ENCODE measurements at places on chromosomes 11 and 22. TPM values are rescaled to one million over a fixed set of nuclear protein-coding genes. Genes with fewer than 3 reads are reported as not detected.

GRCh38 chr11:115521825-115522224 is 17.6 kb upstream of the CADM1 start:
- no peak for DNase-seq

OR52K1 gene
- not detected for total RNA-seq

DNA sequence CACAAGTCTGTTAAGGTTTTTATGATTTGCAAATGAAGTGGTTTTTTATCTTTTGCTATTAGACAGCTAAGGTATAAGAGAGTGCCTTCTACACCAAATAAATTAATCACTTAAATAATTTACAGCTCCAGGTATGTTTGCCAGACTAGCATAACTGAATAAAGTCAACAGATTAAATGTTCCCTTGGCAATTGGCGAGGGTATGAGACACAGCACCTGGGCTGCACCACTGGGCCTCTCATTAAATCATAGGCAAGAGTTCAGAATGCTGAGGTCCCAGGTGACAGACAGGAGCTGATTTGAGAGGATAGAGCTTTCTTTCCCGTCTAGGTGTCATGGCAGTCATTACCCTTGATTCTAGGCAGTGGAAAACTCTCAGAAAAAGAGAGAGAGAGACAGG is 62.6 kb upstream of the WT1 start:
- DNase-seq, result no peak

DNA sequence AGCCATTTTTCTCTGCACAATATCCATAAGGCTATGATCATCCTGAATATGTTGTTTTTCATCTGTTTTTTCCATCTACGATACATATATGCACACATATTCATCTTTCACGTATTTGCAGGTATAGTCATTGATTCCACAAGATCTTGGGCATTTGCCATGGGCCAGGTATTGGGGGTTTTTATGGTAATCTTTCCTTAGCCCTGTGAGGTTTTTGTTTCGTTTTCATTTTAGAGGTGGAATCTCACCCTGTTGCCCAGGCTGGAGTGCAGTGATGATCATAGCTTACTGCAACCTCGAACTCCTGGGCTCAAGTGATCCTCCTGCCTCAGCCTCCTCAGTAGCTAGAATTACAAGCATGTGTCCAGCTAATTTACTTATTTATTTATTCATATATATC is 20.0 kb downstream of the CD6 start:
- DNase-seq, result no peak

- DNase-seq, result no peak
Measured at GRCh38 chr22:21996175-21996720, 13.7 kb upstream of the TOP3B start.

- DNase-seq, result no peak
Measured at GRCh38 chr11:108226036-108226435, 3.2 kb downstream of the ATM start.

DNA sequence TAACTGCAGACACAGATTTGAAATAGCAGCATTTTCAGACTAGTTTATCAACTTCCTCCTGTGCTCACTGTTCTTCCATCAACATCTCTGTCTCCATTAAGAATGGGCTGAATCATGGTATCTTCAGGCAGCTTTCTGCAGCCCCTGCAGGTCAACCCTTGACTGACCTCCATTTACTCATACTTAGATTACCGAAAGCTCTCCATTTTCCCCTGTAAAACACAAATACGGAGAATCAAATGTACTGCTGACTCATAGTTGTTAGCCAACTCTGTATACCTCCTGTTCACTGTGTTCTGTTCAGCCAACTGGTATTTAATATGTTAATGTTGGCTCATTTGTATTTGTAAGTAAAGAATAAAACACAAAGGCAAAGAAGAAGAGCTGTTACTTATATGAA is 364.0 kb downstream of the CASP12 start:
- DNase-seq, result peak; percentile 65

TESMIN gene
- 3.6 TPM for total RNA-seq

DNA sequence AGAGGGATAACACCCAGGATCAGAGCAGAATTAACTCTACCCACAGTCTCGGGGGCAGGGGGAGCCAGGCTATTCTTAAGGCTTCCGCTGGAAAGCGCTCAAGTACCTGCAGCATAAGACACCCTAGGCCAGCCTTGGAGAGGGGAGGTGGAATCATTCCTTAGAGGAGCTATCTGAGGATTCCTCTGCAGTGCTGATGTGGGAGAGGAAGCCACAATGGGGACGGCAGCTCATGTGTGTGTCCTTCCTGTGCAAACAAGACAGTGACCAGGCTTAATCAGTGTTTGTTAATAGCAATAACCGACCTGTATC is 382.2 kb upstream of the CADM1 start:
- DNase-seq, result no peak

GRCh38 chr11:11519184-11519583 is 102.6 kb downstream of the GALNT18 start:
- no peak for DNase-seq

DNA sequence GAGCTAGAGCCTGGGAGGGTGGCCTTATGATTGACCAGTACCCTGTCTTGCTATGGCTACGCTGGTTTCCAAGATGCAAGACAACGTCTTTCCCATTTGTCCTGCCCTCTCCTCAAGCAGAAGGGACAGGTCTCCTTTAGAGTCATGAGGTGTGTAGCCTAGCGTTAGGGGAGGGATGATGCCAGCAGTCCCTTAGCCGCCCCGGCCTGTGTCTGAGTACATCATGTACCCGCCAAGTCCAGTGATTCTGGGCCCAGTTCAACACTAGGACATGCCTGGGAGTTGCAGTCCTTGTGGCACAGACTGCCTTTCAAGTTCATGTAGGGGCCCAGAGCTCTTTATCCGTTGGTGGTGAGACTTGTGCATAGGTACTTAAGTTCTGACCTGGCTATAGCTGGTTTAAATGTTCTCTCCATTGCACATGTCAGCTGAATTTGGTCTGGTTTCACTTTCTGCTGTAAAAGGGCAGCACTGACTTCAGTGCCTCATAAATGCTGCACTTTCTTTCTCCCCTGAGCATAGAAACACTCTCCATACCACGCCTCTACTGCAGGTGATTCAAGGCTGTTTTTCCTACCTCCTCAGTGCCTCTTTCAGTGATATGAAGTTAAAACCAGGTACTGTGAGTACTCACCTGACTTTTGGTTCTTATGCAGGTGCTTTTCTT is 151.1 kb downstream of the METTL15 start:
- no peak for DNase-seq

MISFA gene
- 0.73 TPM for total RNA-seq

PHOX2A gene
- total RNA-seq, result not detected

DNA sequence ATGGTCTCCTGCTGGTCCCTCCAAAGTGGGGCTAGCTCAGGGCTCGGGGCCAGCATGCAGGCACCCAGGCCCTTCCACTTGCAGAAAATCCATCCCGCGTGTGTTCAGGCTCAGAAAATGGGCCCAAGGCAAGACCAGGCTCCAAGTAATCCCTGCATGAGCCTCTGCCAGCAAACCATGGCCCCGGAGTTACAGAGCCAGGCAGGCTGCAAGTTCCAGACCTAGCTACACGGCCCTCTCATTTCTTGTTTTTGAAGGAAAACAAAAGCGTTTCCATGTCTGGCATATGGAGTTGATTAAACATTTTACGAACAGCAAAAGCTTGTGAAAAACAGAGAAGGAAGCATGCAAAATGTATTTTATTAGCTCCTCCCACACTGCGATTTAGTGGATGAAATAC is 29.7 kb downstream of the KIAA0930 start:
- DNase-seq, result no peak

JHY gene
- total RNA-seq, result 2.1 TPM

ARSA gene
- 11.3 TPM for total RNA-seq

NRIP3 gene
- 52.6 TPM for total RNA-seq

GRCh38 chr11:78220218-78221157 is 31.8 kb downstream of the USP35 start:
- DNase-seq, result no peak

MS4A2 gene
- total RNA-seq, result not detected

DNA sequence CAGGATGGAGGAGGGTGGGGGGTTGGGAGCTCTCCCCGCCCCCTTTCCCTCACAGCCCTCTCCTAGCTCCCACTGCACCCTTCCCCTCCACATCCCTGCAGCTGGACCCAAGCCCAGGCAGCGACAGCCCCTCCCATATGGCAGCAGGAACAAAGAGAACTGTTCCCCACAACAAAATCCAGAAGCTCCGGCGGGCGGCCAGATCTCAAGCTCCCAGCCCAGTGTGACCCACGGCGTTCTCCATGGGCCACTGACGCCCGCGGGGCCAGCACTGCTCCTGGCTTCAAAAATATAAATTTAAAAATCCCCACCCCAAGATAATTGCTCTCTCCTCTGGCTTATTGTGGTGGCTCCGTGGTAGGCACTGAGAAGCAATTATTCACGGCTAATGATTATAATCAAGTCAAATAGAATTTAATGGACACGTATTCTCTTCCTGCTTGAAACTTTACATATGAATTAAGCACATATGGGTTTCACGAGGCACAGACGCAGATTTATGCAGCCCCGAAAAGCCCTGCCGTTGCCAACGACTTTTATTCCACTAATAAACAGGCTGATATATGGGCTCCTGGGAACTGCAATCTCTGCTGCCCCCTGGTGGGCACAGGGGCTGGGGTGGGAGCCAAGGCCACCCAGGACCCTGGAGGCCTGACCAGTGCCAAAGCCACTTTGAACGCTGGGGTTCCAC is 17.5 kb downstream of the MACROD1 start:
- DNase-seq, result peak; percentile 58

POTEH gene
- total RNA-seq, result 0.27 TPM

DNA sequence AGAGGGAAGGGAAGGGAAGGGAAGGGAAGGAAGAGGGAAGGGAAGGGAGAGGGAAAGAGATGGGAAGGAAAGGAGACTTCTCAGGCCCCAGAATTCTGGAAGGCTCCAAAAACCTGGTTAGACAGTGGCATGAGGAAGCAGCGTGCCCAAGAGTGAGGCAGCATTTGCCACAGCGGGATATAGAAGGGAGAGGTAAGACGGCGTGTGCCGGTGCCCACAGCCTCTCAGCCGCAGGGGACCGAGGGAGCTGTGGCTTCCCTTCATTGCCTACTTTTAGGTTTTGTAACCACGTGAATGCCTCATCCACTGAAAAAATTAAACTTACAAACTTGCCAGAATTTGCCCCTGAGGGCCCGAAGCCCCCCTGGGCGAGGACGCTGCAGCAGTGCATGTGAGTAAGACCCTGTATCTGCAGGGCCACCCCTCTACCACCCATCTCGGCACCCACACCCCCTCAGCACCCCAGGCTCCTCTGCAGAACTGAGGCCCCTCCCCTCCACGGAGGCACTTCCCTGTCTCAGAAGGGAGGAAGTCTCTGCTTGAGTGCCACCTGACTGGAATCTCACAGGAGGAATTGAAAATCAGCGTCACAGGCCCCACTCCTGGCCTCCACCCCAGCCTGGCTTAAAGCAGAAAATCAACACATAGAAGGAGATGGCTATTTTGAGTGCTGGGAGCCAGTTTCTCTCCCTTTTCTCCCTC is 58.1 kb downstream of the LINC01488 start:
- DNase-seq, result no peak

- DNase-seq, result no peak
Measured at GRCh38 chr11:118102721-118103261, 16.0 kb upstream of the SMIM35 start.

GRCh38 chr11:75468534-75469340 is 35.7 kb upstream of the KLHL35 start:
- DNase-seq, result no peak

- DNase-seq, result no peak
Measured at GRCh38 chr22:39381009-39381755, 18.4 kb upstream of the TAB1 start.

DNA sequence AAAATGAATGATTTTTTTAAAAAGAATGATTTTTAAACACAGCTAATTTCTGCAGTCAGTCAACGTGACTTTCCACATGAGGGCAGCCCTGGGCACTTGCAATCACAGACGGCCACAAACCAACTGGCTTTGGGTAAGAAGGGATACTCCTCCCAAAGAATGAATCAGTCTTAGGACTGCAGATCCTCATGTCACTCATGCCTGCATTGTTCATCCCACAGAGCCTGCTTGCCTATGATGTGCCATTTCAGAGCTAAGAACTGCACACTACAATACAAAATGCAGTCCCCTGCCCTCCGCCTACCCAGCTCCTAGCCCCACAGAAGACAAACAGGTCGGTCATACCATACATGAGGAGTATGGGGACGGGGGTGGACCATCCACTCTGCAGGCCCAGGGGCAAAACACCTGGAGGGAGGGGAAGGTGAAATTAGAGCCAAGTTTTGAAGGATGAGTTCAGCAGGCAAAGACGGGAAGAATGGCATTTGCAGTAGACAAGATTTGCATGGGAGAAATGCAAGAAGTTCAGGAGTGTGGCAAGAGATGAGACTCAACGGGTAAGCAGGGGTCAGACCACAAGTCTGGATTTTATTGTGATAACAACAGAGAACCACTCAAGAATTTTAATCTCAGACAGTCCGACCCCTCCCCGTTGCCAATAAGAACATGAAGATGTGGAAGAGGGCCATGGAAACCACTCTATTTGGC is 24.7 kb downstream of the PACSIN2 start:
- DNase-seq, result peak; percentile 88

DNA sequence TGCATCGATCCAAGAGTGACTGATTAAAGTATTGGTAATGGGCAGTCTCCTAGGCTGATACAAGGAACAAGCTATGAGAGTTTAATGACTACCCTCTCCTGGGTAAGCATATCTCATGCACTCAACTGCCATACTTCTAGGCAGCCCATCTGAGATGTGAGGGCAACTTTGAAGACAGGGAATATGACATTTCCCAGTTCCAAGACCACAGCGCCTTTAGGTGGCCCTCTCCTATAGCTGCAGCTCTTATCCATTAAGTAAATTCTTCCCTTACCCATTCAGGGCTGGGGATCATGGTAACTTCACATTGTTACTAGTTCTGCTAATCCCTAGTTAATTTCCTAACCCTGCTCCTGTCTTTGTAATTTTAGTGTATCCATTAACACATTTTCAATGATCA is 157.3 kb upstream of the CTSC start:
- no peak for DNase-seq

DNA sequence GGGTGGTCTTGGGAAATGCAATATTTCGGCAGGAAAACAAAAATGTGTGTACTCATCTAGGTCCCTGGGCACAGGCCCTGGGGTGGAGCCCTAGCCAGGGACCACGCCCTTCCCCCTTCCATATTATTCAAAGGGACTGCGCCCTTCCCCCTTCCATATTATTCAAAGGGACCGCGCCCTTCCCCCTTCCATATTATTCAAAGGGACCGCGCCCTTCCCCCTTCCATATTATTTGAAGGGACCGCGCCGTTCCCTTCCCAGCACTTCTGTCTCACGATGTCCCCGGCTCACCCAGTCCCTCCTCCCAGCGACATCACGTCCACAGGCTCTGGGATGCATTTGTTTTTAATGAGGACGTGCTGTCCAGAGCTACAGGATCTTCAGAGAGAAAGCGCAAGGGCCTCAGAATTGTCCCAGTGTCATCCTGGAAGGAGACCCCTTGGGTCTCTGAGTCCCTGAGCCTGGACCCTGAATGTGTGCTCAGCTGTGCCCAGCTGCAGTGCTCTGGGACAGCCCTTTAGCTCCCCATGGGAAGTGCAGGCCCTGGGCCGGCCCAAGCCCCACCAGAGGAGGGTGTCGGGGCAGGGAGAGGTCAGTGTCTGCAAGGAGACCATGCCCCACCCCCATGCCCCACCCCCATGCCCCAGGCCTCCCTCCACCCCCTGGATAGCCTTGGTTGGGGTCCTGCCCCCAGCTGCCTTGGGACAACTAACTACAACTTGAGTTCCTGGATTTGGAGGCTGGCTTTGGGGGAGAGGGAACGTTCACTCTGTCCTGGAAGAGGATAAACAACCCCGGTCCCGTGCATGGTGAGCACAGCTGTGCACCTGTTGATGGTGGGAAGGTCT is 810.0 kb downstream of the BRD1 start:
- no peak for DNase-seq

GRCh38 chr11:111778047-111778558 is 11.9 kb upstream of the PPP2R1B start:
- DNase-seq, result no peak
